ENCODE measurements at places on chromosomes 4 and X.

DNA sequence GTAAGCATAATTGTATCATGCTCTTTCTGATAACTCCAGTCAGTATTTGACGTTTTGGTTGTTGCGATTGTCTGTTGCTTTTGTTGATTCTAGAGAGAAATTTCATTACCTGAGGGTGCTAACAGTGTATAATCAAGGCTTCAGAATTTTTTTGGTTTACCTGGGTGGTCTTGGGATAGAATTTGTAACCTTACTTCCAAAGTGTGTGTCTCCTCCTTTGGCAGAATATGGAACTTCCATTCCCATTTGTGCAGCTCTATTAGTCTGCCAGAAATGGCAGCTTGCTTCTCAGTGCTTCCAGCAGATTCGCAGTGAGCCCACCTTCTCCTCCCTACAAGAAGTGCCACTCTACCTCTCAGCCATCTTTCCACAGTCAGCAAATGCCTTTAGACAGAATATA lies 5.3 kb downstream of the COPS4 start:
- DNase-seq = no peak

- DNase-seq = no peak
These were observed 4.6 kb downstream of the SUV39H1 start for GRCh38 chrX:48700951-48701653.

DNA sequence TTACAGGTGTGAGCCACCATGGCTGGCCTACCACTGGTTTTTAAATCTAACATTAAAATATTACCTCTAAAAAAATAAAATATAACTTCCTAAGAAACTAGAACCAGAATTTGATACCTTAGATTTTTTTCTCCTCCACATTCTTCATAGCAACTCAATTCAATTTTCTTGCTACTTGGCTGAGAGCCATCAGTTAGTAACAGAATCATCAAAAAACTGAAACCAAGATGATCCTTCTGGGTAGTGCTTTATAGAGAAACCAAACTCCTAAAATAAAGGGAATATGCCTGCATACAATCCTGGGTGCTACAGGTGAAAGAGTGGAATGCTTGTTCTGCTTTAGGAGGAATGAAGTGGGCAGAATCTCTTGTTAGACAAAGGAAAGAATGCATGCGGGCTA lies 64.4 kb downstream of the RPS3A start:
- DNase-seq = no peak

- DNase-seq = no peak
These were observed 640.8 kb upstream of the INTU start for GRCh38 chr4:126991965-126992364.

- DNase-seq = no peak
These were observed 39.5 kb upstream of the MAP3K15 start for GRCh38 chrX:19554786-19555185.

- no peak for DNase-seq
These were observed 56.1 kb downstream of the PPP3CA start for GRCh38 chr4:101291198-101291597.

DNA sequence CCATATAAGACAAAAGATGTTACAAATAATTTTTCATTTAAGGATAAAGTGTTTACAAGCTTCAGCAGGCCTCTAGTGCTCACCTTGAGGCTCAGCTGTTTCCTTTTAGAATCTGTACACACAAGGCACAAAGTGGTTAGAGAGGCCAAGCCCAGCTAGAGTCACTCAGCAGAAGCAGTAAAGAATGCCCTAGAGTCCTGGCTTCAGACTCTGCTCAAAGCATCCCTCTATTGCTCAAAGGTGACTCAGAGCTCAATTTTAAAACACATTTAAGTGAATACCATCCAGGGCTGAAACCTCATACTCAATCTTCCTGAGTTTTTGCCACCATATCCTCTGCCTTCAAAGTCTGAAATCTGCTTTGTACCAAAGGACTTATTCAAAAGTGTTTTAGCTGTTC lies 22.6 kb upstream of the PHF8 start:
- no peak for DNase-seq

DNA sequence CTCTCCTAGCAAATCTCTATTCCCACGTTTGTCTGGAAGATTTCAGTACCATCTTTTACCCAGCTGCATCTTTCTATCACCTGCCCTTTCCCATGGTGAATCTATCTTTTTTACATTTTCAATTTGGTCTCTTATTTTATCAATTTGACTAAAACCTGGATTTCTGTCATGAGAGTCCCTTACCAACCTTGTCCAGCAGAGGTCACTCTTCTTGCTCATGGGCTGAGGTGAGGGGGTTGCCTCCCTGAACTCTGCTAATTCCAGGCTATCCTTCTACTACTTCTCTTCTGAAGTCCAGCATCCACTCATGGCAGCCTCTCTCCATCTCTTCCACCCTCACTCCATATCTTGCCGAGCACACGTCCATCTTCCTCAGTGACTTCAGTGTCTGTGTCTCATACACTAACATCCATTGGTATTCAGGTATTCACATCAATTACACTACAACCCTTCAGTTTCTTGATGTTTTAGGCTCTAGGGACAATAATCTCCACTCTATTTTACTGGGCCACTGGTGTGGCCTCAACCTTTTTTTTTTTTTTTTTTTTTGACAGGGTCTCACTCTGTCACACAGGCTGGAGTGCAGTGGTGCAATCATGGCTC lies 17.8 kb upstream of the ZNF827 start:
- peak; percentile 17 for DNase-seq

GRCh38 chr4:154142664-154143063 lies 348.9 kb downstream of the DCHS2 start:
- DNase-seq = no peak

DNA sequence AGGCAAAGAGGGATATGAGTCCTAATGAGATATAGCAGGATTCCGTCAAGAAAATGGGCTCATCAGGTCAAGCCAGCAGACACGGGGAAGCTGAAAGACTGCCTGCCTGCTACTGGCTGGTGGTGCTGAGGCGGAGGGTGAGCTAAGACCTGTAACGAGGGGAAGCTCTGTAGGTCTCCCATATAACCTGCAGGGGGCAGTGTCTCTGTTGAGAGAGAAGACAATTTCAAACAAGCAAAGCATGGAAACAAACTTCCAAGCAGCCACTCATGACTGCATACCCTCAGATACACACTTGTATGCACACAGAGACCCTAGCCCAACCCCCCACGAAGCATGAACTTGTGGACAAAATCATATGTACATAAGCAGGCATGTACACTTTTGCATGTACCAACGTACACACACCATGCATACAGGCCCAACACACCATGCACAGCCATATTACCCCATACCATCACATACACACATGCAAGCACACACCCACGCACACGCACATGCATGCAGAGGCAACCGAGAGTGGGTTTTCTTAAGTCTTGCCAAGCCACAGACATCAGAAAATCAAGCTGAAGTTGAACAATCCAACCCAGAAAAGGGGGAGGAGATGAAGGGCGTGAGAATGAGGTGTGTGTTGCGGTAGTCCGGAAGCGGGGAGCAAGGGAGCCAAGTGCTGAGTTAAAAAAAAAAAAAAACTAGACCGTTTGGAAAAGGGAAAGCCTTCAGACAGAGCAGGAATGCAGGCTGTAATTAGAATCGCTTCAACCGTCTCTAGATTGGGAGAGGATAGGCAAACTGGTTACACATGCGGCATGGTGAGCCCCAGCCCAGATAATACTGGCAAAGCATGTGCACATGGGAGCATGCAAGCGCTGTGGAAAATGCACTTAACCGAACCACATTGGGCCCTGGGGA lies 71.0 kb downstream of the PJA1 start:
- DNase-seq = no peak

- DNase-seq = no peak
These were observed 82.3 kb downstream of the ARHGAP24 start for GRCh38 chr4:85557016-85557901.
